ENCODE measurements at places on chromosomes 5 and 9.

GRCh38 chr9:21513431-21513830 is 31.3 kb upstream of the IFNE start:
- DNase-seq = no peak

- no peak for DNase-seq
Measured at GRCh38 chr5:173554989-173555705, 61.3 kb downstream of the BOD1 start.

- DNase-seq = peak; percentile 90
Measured at GRCh38 chr9:33329117-33329563, 38.8 kb downstream of the NFX1 start.

DNA sequence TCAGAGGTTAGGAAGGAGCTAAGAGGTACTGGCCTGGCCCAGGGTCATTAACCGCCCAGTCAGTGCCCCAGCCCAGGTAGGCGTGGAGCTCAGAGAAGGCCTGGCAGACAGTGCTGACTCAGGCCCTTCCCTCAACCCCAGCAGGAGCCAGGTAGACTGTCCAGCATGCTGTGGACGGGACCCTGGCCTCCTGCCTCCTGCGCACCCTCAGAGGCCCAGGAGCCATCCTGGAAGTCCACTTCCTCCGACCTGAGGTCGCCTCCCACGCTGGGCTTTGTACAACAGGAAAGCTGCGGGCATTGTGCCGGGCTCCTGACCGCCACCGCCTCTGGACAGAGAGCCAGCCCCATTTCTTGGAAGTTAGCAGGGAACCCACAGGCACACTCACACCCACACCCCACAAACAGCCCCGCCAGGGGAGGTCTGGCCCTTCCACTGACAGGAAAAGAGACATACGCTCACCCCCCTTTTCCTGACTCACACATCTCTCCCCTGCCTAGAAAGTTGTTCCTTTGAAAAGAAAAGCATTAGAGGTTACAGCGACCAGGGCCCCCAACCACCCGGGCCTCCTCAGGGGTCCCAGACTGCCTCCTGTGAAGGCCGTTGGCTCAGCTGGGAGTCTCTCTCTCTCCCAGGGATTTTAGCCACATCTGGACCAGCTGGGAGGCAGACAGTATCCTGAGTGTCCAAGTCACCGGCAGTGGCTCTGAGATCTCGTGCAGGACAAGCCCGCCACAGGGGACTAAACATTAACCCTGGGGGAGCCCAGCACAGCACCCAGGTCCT is 7.7 kb downstream of the RALGDS start:
- DNase-seq = peak; percentile 24

- no peak for DNase-seq
Measured at GRCh38 chr5:92548346-92548745, 1032.7 kb downstream of the NR2F1-AS1 start.

DNA sequence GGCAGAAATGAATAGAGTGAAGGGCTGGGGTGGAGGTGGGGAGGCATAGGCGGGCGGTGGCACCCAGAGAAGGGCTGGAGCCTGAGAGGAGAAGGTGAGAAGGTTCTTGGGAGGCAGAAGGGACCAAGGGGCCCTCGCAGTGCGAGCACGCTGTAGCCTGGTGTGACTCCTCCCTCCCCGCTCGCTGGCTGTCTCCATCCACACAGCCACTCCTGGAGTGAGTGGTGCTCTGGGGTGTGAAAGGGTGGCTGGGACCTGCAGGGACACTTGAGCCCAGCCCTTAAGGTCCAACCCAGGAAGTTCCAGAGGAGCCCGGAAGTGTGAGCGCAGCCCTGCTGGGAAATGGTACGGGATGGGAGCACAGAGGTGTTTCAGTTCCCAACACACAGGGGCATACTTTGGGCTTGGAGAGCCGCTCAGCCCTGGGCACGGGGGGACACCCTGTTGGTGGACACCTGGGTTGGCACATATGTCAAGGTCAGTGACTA is 9.3 kb upstream of the SCGB3A1 start:
- DNase-seq = no peak

- no peak for DNase-seq
Measured at GRCh38 chr5:90636948-90637347, 78.4 kb downstream of the ADGRV1 start.

DNA sequence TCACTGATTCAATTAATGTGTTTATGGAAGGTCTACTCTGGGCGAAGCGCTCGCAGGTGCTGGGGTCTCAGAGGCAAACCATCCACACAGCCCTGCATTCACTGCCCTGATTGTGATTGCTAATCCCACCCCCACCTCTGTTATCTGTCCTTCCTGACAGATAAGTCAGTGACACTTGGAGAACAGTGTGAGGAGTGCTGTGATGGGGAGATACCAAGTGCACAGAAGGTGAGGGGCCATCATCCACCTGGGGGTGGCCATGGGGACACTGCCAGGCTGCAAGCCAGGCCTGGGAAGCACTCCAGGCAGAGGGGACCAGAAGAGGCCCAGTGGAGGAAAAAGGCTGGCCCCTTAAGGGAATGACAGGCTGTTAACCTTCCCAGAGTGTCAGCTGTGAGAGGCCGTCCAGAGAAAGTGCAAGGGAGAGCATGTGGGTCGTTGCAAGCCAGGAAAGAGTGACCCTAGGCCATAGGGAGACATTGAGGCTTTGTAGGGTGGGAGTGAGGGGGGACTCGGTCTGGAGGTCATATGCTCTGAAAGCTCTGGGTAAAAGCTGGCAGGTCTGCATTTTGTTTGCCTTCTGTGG is 18.0 kb downstream of the IL9 start:
- no peak for DNase-seq

DNA sequence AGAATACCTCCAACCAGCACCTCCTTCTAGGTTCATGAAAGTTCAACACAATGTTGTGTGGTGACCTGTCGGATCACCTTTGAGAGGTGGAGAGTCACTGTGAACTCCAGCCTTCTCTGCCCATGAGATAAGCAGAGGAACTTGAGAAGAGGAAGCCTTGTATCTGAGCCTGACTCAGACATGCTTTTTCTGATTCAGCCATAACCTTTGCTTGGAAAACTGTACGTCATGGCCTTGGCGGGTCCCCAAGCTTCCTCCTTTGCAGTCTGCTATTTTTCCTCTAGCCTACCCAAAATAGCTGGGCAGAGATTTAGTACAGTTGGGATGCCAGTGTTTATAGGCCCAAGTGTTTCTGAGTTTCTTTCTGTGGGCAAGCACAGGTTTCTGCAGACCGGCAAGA is 274.7 kb downstream of the CETN3 start:
- DNase-seq = no peak

GRCh38 chr9:129023036-129023907 is 4.9 kb downstream of the SH3GLB2 start:
- peak; percentile 39 for DNase-seq

- no peak for DNase-seq
Measured at GRCh38 chr5:133885566-133885965, 82.9 kb downstream of the C5orf15 start.

DNA sequence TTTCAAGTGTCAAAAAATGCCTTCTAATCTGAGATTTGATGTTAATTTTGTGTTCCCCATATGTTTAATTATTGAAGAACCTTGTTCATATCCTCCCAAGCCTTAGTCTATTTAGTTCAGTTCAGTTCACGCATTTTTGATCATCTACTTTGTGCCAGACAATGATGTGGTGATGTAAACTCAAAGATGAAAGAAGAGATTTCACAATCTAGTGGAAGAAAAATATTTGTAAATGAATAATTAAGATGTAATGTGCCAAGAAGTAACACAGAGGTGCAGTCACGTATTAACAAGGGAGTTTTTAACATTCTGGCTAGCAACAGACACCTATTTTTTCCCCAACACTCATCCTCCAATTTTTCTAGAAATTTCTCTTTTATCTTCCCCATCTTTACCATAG is 22.1 kb upstream of the KIF2A start:
- no peak for DNase-seq

DNA sequence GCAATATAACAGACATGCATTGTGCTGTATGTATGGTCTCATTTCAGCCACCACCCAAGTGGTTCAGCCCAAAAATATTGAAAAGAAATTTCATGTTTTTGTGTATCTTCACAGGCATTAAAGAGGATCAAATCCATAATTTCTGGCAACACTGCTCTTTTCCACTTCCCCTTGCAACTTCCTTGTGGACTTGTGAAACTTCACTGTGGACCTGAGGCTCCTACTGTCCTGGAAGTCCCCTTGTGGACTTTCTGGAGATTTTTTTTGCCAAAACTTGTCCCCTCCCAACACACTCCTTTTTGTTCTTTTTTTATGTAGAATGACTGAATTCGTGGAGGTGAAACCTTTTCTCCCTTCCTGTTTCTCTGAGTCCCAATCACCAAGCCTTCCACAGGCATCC is 14.3 kb downstream of the OTULINL start:
- no peak for DNase-seq

DNA sequence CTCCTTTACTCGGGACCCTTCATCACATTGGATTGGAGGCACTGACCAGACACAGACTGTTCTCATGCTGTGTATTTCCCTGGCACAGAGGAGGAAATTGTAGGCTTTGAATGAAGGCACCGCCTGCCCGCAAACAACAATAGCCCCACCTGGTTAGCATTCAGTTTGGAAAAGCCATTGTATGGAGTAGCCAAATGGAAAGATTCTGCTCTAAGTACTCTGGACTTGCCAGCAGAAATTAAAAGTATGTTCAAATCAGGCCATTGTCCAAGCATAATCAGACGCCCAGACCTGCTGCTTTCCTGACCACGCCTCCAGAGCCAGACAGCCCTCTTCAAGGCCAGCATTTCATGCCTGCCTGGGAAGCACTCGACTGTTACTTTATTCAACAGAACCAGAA is 8.0 kb upstream of the SEMA4D start:
- no peak for DNase-seq

GRCh38 chr9:33044677-33045282 is 19.7 kb downstream of the DNAJA1 start:
- no peak for DNase-seq

DNA sequence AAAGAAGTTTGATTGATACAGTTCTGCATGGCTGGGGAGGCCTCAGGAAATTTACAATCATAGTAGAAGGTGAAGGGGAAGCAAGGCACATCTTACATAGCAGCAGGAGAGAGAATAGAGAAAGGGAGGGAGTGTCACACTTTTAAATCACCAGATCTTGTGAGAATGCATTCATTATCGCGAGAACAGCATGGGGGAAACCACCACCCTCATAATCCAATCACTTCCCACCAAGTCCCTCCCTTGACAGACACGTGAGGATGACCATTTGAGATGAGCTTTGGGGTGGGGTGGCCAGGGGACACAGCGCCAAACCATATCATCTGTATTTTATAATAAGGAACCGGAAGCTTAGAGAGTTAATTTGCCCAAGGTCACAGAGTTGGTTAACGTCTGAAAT is 13.7 kb upstream of the FOCAD start:
- no peak for DNase-seq

DNA sequence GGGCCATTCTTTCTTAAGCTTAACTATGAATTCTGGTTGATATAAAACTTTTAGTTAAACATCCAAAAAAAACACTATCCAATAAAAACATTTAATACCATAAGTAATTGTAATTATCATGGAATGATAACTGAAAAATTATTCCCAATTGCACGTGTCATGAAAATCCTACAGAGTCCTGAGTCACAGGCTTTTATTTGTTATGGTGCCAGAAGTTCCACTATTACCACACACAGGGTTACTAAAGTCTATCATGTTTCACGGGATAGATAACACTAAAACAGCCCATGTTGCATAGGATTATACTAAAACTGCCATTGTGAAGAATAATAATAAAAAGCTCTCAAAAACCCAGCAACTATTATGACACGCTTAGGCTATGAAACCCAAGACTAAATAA is 1381.8 kb downstream of the EFNA5 start:
- DNase-seq = no peak

DNA sequence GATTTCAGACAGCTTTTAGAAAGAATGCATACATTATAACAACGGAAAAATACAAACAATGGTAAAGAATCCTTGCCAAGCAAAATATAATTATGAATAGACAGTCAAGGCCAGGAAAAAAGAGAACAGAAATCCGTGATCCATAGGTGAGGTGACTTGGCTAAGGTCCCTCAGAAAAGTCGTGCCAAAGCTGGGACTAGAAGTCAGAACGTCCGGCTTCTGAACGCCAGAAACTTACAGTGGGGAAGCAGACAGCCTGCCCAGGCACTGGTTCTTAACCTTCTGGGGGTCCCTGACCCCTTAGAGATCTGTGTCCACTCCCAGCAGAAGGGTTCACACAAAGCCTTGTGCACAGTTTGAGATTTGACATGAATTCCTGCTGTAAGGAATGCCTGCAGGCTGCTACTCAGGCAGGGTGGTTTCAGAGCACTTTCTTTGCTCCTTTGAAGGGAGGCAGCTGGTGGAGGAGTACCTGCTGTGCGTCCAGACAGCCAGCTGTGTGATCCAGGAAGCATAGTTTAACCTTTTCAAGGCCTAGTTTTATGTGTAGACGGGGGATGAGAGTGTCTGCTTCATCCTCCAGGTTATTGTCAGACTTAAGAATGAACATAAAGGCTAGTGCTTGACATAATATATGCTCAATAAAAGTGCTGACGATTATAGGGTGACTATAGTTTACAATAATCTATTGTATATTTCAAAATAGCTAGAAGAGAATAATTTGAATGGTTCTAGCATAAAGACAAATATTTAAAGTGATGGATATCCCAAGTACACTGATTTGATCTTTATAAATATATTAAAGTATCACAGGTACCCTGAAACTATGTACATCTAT is 852 bp downstream of the ARHGEF37 start:
- DNase-seq = no peak

Measured in GM04503 (cell line).